Stimulated activated CD4-positive, alpha-beta T cell treated with anti-CD3 and anti-CD28 coated beads, Interleukin-1b, Interleukin-23, amount 100 ng/mL, for 1 hour (primary cell): ENCODE measurements at places on chromosomes 6 and 20.

DNA sequence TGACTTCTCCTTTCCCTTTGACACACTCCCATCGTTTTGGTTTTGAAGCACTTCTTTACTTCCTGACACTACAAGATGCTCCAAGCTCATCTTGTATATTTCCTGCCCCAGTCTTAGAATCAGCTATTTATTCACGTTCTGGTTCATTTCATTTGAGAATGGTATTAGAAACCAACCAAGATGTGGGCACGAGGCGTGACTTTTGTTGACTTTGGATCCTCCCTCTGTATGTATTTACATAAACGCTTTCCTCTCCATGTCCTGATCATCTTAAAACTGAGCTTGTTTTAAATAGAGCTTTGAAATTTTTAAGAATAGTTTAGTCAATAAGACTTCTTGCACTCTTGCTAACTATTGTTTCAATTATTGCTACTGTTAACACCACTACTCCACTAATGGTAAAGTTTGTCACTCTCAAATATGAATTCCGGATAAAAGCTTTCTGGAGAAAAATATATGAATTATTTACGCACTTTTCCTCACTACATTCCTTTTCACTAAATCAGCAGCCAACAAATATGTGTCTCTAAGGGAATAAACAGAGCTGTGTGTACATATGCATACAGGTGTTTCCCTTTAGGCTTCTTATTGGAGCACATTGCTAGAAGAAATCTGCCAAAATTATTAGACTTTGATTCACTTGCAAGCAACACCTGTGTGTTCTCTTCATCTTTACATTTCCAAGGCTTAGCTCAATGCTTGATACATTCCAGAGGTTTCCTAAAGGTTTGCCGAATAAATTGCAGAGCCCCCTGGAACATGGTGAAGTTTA is 77.3 kb upstream of the TMEM244 start:
- no peak for DNase-seq

DNA sequence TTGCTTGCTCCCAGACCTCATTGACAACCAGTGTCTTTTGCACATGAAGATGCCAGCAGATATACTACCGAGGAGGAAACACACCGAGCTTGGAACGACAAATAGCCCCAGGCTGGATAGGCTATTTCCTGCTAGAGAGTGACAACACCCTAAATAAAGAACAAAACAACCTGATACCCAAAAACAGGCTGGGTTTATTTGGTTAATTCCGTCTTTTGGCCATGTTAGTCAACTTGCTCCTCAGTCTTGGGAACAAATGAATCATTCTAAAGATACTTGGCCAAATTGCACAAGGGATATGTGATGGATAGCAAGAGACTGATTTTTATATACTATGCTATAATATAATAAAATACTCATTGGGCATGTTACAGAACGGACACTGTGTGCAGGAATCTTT is 11.5 kb upstream of the MUC22 start:
- no peak for DNase-seq

- DNase-seq, result no peak
Observed at GRCh38 chr20:21569586-21569985, 55.7 kb upstream of the NKX2-2 start.

DNA sequence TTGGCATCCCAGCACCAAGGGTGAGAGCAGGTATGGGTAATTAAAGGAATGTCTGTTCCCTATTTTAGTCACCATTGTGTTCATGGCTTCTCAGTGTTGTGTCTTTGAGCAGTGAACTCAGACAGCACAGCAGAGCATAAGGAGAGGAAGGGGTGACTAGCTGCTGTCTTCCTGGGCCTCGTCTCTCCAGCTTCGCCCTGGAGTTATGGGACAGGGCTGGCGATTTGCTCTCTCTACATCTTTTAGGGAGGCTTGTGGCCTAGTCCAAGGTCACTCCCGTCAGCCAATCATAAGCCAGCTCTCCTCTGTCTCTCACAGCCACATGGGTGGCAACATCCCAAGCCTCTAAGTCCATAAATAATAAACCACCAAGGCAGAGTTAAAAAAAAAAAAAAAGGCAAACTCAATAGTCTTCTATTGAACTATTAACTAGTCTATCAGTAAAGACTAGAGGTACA is 7.3 kb downstream of the CST3 start:
- no peak for DNase-seq

DNA sequence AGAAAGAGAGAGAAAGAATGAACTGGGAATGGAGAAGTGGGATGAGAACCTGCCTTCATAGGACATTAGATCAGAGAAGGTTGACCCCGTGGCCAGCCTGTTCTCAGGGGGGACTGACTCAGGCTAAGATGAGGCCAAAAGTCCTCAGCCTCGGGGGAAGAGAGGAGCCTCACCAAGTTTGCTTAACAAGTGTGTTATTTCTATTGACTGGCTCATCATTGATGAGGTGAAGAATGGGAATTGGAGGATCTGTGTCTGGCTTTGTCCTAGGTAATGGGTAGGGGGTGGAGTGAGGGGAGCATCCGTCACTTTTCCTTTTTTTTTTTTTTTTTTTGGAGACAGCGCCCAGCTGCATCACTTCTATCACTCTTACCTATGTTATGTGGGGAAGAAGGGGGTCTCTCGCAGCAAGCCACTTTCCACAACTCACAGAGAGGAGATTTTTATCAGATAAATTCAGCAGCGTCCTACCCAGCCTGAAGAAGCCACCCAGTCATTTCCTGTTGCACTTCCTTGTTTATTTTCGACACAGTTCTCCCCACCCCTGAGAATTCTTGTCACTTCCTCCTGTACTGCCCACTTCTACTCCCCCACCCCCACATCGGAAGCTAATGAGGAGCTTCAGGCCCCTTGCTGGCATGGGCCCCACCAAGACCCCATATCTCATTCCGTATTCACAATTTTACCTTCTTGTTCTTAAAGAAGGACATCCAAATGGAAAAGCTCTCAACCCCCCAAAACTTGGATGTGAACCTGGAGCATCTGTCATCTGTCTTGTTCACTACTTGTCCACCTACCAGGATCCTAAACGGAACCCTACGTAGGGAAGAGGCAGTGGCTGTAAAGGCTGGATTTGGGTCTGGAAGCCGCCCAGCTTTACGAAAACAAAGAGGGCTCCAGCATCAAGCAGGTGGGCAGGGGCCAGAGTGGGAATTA is 2.8 kb upstream of the RNASET2 start:
- DNase-seq, result no peak

GRCh38 chr20:19327401-19327800 is 115.0 kb downstream of the SLC24A3 start:
- no peak for DNase-seq

DNA sequence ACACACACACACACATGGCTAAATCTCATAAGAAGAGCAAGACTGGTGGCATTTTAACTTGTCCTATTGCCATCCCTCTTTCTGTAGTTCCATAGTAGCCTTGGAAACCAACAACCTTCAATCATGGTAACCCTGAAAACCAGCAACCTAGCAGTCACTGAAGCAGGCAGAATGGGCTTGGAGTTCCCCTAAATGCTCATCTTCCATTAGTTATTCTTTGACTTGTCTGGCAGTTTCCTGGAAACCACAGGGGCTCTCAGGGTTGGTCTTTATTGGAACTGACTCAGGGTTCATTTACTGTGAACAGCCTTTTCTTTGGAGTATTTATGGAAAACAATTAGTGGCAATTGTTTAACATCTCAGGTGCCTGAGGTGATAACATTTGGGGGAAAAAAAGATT is 19.4 kb upstream of the BRPF3 start:
- DNase-seq, result no peak

DNA sequence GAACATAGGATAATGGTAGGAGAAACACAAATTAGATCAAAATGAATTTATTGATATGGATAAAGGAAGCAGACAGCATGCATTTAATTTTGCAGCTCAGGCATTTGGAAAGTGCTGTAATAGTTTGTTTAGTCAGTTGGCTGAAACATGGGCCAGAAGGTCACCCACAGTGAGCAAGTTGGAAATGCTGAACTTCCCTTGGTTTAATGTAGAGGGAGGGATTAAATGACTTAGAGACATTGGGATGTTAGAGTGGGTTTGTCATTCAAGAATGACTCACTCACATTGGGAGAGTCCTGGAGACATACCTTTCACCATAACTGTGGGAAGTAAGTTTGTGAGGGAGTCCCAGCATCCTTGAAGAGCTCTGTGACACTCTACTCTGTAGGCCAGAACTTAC is 231.5 kb upstream of the PLCB4 start:
- no peak for DNase-seq

DNA sequence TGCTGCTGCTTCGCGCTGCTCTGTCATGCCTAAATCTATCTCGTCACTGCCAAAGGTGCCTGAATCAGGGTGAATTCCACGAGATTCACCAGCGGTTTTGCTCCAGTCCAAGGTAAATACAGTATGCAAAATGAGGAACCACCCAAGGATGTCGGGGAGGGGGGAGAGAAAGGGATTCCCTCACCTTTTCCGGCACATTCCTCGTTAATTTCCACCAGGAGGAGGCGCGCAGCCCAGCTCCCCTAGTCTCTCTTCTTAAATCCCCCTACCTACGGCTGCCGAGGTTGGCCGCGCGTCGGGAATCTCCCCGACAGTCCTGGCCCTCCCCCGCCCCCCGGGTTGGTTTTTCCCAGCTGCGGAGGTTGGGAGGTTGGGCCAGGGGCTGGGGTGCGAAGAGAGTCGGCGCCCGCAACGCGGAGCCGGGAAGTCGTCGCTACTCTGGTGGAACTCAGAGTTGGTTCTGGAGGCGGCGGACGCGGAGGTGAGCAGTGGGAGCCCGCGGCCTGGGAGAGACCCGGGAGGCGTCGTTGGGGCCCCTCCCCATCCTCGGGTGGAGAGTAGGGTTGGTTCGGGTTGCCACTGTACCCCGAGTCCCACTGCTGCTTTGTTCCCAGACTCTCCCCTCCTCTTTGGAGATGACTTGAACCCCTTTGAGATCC is at the start of gene TPBG:
Gene TPBG, plus strand, starts transcription at position 390 of the 659 bp plus-strand sequence. CDS start 1,145 bp downstream, outside the sequence.
- DNase-seq, result no peak

DNA sequence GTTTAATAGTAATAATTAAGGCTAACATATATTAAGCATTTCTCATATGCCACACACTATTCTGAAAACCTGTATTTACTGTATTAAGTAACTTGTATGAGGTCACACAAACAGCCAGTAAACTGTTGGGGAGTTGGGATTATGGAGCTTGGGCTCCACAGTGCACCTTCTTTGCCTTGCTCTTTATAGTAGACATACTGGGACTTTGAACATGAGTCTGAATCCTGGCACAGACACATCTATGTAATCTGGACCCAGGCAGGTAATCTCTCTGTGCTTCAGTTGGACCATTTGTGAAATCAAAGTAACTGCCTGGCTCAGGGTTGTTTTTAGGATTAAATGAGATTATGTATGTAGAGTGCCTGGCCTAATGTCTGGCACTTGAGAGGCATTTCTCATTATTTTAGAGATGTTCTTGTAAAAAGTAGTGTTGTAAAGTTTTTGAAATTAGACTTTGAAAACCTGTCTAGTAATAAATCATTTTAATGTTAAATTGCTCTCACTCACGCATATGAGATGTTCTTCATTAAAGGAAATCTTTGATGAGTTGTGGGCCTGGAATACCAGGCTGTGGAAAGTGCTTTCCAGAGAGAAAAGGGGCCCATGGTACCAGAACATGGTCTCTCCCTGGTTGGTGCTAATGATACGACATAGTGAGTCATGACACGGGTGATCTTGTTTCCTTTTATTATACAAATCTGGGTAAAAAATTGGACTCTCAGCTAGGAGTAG is 34.3 kb downstream of the LRRC1 start:
- no peak for DNase-seq

DNA sequence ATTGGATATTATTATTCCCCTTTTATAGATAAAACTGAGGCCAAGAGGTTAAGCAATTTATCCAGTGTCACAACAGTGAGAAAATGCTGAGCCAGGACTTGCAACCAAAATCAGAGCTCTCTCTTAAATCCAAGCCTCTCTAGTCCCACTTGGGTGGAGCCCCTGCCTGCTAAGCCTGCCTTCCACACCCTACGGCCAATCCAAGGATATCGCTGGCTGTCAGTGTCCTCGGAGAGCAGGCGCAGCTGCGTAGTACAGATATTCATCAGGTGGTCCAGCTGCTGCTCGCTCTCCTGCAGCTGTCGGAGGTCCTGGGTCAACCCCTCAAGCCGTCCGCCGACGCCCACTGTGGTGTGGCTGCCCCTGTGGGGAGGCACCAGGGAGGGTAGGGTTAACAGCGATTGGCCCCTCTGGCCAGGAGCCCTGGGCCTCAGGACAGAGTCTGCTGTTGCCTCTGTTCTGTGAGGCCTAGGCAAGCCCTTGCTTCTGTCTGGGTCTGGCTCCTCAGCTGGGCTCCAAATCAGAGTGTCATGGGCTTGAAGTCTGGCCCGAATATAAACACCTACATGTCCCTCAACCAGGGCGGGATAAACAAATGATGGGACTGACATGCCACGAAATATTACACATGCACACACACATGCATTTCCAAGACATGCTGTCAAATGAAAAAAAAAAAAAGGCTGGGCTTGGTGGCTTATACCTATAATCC is 3.9 kb upstream of the NECAB3 start:
- no peak for DNase-seq

DNA sequence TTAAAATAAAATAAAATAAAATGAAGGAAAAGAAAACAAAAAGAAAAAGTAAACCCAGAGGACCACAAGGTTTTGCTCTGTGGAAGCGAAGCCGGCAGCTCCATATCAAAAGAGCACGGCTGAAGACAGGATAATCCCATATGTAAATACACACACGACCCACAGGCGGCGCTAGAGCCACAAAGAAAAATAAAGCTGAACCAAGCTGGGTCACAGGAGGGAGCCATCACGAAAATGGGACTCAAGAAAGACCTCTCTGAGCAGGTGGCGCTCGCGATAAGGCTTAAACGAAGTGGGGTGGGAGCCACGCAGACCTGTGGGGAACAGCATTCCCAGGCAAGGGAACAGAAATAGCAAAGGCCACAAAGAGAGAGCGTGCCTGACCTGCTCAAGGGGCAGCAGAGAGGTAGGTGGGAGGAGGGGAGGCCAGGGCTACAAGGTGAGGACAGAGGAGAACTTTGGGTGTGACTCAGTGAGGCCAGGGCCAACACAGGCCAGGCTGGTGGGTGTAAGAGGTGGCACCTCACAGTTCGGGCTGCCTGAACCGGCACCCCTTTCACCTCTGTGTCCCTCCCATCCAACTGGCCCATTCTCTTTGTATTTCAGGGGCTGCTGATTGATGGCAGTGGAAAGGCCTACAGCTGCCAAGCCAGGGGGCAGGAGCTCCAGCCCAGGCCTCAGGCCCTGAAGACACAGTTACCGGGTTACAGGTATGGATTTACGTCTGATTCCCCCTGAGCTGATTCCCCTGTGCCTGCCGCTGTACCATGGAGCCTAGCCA is 26.0 kb downstream of the PTGIS start:
- peak; percentile 12 for DNase-seq

DNA sequence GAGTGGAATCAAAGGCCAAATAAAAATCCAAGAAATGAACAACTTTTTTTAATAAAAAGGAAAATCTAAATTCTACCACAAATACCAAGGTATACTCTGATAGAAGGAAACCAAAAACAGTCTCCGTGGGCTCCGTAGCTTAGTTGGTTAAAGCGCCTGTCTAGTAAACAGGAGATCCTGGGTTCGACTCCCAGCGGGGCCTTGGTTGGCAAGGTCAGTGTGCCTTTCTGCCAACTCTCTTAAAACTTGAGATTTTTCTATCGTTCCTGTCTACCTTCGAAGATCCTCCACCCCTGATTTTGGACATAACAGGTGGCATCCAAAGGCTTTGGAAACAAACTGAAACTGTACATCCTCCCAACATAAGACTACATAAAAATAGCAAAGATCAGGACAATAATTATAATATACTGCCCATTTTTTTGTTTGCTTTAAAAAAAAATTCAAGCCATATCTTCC is 197.9 kb downstream of the TRIM27 start:
- no peak for DNase-seq

GRCh38 chr6:12467706-12468670 is 177.8 kb downstream of the EDN1 start:
- no peak for DNase-seq
